IMR-90 (cell line): ENCODE measurements at places on chromosomes 5 and 9. TPM values are rescaled to one million over a fixed set of nuclear protein-coding genes. Genes with fewer than 3 reads are reported as not detected.

PRSS3 gene
- total RNA-seq, result 16.4 and 26.9 TPM in 2 replicates

GPR151 gene
- not detected in 2 replicates for total RNA-seq

TRIM36 gene
- total RNA-seq, result under 0.01 and 0.18 TPM in 2 replicates

OR1Q1 gene
- not detected in 2 replicates for total RNA-seq

C5 gene
- total RNA-seq, result 2.3 and 2.8 TPM in 2 replicates

TRIO gene
- total RNA-seq, result 487 and 522 TPM in 2 replicates

PGGT1B gene
- 17.2 and 19.2 TPM in 2 replicates for total RNA-seq

KDM4C gene
- 23.8 and 26.7 TPM in 2 replicates for total RNA-seq

SHOC1 gene
- not detected in 2 replicates for total RNA-seq

PKD2L2 gene
- not detected in 2 replicates for total RNA-seq

PCA3 gene
- not detected in 2 replicates for total RNA-seq

DCTN4 gene
- total RNA-seq, result 50.2 and 56.1 TPM in 2 replicates

PCDHA10 gene
- under 0.01 TPM in 2 replicates for total RNA-seq

IRX4 gene
- total RNA-seq, result not detected in 2 replicates
